ENCODE measurements at places on chromosomes 2 and 18.

DNA sequence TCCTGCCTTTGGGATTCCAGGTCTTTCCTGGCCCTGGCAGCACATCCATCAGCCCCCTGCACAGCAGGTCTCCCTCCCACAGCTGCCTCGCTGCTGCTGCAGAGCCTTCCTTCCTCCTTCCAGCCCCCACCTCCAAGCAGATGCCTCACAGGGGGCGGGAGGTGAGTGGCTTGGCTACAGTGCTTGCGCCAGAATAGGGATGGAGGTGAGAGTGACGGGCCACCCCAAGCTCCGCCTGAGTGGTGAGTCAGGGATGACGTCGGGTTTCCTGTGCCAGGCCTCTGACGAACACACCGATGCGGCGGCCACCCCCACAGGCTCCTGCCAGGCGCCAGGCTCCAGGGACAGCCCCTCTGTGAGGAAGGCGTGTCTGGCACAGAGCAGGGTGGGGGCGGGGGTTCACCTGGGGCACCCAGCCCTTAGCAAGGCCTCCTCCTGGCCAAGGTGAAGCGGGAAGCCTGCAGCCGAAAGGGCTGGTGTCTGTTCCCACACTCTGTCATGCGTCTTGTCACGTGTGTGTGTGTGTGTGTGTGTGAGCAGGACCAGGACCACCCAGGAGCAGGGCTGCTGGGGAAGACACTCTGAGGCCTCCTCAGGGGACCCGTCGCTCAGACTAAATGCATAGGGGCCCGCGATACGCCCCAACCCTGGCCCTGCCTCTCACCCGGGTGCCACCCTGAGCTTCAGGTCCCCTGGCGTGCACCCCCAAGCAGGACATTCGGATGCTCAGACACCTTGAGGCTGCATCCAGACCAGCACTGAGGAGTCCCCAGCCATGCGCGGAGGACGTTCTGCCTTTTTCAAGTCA, 3.4 kb upstream of the DUSP2 start:
- no peak for DNase-seq

- no peak for DNase-seq
Measured at GRCh38 chr2:104733226-104733943, 120.5 kb upstream of the POU3F3 start.

GRCh38 chr2:63721082-63721424, 120.6 kb upstream of the UGP2 start:
- DNase-seq, result no peak

DNA sequence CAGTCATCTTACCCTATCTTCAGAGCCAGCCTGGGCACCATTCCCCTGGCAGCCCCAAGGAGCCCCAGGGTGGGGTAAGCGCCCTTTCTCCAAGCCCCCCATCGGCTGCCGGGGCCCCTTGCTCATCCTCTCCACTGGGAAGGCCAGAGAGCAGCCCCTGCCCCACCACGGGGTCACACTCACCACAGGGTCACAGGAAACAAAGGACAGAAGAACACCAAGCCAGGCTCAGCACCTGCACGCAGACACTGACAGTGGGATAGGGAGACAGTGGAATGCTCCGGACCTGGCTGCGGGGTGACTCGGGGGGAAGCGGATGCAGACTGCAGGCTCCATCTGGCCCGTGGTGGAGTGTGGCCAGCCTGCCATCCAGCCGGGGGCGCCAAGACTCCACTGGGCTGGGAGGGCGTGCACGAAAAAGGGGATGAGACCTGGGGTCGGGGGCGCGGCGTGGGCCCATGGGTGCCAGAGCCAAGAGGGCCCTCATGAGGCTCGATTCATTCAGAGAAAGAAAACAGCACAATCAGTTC, 21.1 kb downstream of the HDAC4 start:
- no peak for DNase-seq

DNA sequence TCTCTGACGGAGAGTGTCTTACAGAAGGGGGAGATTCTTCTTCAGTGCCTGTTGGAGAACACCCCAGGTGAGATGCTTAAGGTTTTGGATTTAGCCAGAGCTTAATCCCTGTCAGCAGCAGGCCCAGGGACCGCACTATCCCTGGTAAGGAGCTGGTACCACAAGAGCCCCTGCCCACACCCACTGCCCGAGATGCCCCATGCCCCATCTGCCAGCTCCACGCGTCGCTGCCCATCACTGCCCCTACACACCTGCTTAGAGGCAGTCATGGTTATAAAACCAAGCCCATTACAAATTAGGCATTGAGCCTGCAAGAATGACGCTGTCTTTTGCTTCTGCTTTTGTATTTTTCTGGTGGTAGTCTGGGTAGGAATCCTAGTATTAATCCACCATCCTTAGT, 21.7 kb downstream of the CEP68 start:
- DNase-seq, result no peak

- DNase-seq, result no peak
Measured at GRCh38 chr2:151808258-151809072, 19.8 kb downstream of the ARL5A start.

- no peak for DNase-seq
Measured at GRCh38 chr2:202007015-202007982, 26.4 kb upstream of the FZD7 start.

- no peak for DNase-seq
Measured at GRCh38 chr2:239073745-239074530, 226.1 kb downstream of the TWIST2 start.

Measured in T47D (cell line).